NB4 (cell line): ENCODE measurements at places on chromosomes 7 and 10.
A peak's percentile ranks its signal among the peaks of the same experiment; 100 is the strongest.

- DNase-seq = peak; percentile 77
These were observed 314.3 kb upstream of the ZMIZ1 start for GRCh38 chr10:78754269-78755062.

DNA sequence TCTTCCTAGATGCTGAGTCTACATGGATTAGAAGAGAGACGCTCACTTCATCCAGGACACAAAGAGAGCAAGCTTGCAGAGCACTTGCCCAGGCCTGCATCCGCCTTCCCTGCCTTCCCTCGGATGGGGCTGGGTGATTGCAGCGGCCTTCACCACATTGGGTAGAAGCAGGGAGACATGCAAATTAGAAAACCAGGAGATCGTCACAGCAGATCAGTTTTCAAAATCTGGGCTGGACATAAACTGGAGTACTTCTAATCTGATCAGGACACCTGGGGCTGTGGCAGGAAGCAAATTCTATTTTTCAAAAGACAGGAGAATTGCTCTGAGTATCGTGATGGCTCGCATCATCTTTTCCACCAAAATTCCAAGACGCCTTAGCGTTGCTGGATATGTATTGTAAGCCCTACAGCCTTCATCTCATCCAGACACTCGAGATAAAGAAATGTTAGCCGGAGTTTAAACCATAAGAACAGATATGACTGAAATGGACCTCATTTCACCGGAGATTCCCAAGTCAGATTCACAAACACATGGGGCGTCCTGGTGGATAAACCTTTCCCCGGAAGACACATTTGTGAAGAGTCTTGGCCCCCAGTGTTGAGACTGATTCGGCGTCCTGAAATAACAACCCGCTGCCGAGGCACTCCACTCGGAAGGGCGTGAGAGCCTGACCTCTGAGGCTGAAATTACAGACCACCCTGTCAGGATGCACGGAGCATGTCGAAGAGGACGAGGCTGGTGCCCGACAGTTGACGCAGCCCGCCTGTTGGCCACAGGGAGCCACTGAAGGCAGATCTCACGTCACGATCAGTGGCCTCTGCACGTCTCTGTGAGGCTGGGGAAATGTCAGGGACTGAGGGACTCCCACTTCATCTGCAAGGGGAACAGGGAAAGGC is 91.2 kb upstream of the PARD3 start:
- no peak for DNase-seq

- no peak for DNase-seq
These were observed 26.5 kb downstream of the VWA2 start for GRCh38 chr10:114265392-114266053.

DNA sequence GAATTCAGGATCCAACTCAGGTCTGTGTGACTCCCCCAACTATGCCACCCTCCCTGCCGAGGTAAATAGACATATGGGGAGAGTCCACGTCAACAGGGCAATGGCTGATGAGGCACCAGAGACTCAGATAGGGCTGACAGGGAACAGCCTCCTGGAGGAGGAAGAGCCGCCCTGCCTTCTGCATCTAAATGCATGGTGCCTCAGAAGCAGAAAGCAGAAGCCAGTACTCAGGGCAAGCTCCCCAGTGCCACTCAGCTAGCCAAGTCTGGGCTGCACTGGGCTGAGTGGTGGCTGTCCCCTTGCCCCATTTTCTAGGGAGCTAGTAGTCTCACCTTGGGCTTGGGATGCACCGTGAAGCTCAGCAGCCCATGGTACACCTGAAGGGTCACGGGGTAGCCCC is 11.0 kb downstream of the RRP12 start:
- no peak for DNase-seq

GRCh38 chr10:16016688-16017087 is 156.4 kb upstream of the MINDY3 start:
- DNase-seq = no peak

DNA sequence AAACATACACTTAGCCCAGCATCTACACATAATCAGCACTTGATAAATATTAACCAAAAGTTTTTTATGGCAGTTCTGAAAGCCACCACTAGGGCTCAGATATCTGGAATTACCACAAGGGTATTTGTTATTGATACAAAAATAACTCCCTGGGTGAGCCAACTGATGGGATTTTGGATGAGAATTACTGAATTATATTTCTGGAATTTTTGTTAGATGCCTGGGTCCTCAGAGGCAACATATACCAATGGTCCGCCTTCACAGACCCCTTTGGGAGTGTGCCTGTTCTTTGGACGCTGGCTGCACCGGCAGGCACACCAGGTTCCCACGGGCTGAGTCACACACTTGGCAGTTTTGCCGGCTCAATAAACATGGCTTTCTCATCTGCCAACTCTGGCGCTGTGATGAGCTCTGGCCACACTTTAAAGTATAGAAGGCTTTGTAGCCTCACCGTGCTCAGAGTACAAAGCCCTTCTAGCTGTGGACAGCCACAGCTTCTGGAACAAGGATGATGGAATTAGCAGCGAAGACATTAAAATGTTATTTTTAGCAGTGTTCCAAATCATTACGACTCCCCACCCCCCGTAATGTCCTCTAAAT is 24.5 kb upstream of the EEPD1 start:
- DNase-seq = peak; percentile 35

- DNase-seq = no peak
These were observed 270.8 kb downstream of the GATA3 start for GRCh38 chr10:8325024-8325980.

DNA sequence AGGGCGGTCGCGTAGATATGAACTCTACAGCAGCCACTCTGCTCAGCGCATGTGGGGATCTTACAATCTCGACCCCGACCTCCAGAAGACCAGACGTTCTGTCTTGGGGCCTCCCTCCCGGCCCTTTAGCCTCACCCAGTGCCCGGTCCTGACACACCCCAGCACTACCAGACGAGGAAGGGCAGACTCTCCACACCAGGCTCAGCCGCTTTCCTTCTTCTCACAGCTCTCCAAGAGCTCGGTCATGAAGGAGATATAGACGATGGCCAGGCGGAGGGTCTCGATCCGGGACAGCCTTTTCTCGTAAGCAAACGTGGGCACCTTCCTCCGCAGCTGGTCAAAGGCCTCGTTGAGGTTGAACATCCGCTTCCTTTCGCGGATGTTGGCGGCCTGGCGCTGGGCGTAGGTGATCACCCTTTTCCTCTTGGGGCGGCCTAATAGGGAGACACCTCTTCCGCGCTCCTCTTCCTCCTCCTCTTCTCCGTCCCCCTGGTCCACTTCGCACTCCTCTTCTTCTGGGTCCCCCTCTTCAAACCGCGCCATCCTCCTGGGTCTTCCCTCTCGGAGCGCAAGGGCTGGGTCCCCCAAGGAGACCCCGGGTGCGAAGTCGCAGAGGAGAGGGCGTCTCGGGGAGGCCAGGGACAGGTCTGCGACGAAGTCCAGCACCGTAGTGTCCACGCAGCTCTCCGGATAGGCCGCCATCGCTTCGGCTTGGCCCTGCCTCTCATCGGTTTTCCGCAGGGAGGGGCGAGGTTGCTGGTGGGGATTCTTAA is at the start of gene FERD3L:
Gene FERD3L (minus strand): TSS at position 761 of the 773 bp plus-strand sequence. CDS start 59 bp downstream, at position 702.
- DNase-seq = no peak

GRCh38 chr10:85624511-85624910 is 742.1 kb downstream of the GRID1 start:
- DNase-seq = peak; percentile 18

GRCh38 chr10:128751284-128751683 is 625.1 kb upstream of the MKI67 start:
- DNase-seq = no peak

GRCh38 chr7:20354610-20355528 is 24.2 kb downstream of the ITGB8 start:
- no peak for DNase-seq

GRCh38 chr7:135328053-135328452 is 94.4 kb downstream of the STRA8 start:
- DNase-seq = no peak

DNA sequence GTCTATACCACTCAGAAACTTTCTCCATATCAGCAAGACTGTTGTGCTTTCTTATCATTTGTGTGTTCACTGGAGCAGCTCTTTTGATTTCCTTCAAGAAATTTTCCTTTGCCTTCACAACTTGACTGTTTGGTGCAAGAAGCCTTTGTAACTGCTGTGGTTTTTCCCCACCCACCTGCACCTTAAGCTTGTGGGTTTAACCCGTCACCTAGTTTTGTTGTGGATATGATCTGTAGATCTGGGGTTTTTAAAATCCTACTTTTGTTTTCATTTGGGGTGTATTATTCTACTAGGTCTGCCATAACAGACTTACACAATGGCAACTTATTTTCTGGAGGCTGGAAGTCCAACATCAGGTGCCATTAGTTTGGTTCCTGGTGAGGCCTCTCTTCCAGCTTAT is 30.5 kb upstream of the CHST3 start:
- no peak for DNase-seq

GRCh38 chr7:12674861-12675260 is 12.6 kb upstream of the ARL4A start:
- peak; percentile 86 for DNase-seq

- DNase-seq = no peak
These were observed 414.2 kb upstream of the GALNT17 start for GRCh38 chr7:70717553-70718329.

GRCh38 chr7:76381814-76382213 is 23.0 kb upstream of the YWHAG start:
- no peak for DNase-seq

DNA sequence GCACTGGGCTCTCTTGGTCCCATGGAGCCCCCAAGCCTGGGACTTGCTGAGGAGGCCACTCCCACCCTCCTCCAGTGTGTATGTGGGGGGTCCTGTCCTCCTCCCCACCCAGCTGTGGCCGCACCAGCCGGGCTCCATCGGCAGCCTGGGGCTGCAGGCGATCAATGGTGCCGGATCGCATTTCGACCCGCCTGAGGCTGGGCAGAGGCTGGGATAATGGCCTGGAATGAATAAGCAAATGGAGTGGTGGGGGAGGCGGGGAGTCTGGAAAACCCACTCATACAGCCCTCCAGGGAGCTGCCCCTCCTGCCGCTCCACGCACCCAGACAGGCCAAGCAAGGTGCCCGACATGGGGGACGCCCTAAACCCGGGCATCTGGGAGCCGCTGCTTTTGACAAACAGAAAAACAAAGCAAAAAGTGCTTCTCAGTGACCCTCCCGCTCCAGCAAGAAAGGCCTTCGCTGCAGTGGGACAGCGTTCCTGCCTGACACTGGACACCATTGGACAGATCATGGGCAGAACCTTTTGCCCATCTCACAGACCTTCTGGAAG is 160.5 kb downstream of the NRF1 start:
- DNase-seq = no peak

DNA sequence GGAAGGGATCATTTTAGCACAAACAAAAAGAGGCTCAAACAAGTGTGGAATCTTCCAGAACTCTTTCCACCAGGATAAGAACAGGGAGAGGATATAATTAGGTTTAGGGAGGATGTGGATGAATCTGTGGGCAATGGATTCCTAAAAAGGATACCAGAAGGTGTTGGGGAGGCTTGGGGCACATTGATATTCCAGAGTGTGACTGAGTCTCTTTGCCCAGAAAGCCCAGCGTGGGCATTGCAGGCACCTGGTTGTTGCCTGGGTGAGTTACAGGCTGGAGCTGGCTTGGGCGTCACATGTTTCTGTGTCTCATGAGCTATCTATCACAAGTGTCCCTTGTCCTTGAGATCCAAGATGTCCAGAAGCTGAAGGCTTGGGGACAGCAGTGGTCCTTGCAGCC is 3.3 kb downstream of the COL26A1 start:
- DNase-seq = no peak

- no peak for DNase-seq
These were observed 91.6 kb downstream of the HTR5A start for GRCh38 chr7:155161690-155162089.

GRCh38 chr7:36272567-36273269 is 116.9 kb upstream of the ANLN start:
- peak; percentile 35 for DNase-seq

DNA sequence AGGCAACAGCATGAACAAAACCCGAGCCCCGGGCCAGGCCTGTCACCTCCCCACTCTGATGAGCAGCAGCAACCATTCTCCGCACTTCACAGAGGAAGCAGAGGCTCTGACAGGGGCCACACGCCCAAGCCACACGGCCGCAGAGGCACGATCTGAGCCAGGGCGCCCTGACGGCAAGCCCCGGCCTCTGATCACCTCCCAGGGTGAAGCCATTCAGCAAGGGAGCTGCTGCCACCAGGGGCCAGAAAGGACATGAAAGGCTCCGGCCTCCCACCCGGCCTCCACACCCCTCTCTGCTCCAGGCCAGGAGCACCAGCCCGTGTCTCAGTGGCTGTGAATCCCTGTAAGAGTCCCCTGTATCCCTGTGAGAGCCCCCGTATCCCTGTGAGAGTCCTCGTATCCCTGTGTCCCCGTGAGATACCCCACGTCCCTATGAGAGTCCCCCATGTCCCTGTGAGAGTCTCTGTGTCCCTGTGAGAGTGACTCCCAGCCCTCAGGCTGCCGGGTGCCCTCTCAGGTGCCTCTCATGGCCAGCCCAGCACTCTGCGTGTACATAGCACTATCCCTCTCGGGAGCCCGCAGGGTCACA is 187.8 kb downstream of the MAD1L1 start:
- no peak for DNase-seq

DNA sequence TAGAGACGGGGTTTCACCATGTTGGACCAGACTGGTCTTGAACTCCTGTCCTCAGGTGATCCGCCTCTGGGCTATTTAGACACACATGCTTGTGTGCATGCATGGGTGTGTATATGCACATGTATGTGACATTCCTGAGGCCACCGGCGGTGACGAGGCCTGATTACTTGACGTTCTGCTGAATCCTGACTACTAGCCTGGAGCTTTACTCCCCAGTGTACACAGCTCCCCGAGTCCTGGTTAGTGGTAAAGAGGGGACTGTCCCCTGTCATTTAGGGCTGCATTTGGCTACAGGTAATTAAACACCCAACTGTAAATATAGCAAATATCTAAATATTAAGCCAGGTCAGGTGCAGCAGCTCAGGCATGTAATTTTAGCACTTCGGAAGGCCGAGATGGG is 14.2 kb downstream of the GTF2IRD1 start:
- DNase-seq = no peak

- DNase-seq = no peak
These were observed 31.3 kb downstream of the RSBN1L start for GRCh38 chr7:77727527-77727926.

DNA sequence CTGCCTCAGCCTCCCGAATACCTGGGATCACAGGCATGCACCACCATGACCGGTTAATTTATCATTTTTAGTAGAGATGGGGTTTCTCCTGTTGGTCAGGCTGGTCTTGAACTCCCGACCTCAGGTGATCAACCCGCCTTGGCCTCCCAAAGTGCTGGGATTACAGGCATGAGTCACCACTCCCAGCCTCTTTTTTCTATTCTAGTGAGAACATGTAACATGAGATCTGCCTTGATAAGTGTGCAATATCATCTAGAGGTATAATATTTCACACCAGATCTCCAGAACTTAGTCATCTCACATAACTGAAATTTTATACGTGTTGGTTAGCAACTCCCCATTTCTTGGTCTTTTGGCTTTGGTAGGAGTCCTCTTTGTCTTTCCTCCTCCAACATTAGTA is 656.9 kb downstream of the CNTNAP2 start:
- DNase-seq = no peak

DNA sequence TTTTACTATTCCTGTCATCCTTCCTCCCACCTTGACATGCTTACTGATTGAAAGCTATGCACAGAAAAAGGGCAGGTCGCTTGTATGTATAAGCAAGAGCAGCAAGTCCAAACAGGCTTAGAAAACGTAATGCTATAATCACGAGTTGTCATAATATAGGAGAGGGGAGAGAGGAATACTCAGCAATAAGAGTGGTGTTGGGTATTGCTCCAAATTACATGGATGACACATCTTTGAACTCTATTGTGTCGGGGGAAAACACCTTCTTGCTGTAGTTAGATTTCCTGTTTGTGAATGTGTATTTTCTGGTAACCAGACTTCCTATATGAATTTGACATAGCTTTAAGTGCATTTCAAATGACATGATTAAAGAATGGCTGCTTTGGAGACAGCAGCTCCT is 7.5 kb downstream of the MET start:
- DNase-seq = no peak

GRCh38 chr10:43082087-43082486 is 5.2 kb downstream of the RET start:
- DNase-seq = no peak
